ENCODE measurements at places on chromosomes 16 and 17.

- no peak for DNase-seq
Observed at GRCh38 chr16:14292051-14292825, 221.1 kb downstream of the MRTFB start.

DNA sequence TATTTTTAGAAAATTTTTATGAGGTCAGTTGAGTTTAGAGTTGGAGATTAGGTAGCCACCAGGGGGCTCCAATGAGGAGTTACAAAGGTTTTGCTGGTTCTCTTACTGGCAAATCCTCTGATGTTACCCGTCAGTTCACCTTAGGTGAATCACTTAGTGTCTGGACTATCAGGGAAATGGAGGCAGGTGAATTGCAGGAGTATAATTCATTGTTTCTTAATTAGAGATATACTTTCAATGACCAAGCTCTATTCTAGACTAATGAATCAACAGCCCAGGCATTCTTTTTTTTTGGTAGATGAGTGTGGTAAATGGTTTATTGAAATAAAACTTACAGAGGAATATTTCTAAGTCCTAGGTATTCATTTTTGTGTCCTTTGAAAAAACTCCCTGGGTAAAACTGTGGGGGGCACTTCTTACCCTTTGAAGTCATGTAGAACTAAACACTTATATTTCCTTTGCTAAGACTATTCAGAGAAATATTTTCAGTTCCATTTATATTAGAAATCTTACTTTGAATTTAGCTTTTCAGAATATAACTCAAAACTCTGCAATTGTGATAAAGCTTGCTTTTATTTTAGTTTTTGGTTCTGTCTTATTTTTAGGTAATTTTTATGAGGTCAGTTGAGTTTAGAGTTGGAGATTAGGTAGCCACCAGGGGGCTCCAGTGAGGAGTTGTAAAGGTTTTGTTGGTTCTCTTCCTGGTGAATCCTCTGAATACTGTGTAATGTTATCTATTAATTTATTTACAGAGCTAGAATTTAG, 17.7 kb downstream of the PSMD11 start:
- DNase-seq = peak; percentile 71

DNA sequence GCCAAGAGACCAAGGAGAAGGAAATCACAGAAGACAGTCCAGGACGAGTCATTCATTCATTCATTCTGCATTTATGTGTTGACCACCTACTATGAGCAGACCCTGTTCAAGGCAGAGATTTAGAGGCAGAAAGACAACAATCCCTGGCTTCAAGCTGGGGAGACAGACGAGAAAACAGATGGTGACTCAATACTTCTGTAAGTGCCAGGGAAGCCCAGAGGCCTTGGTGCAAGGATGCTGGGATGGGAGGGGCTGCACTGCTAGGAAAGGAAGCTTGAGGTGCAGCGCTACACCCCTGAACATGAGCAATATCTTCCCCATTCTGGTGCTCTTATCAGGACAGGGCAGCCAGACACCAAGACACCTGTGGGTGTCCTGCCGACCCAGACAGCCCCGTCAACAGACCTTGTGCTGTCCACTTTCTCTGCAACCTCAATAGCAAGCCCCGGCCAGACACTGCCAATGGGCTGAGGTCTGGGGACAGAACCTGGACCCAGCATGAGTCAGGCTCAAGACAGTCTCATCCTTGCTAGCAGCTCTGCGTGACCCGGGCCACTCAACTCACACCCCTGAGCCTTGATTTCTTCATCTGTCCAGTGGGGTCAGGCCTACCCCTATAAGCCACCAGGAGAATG, 163.5 kb downstream of the COPRS start:
- no peak for DNase-seq

GRCh38 chr16:85173981-85174751, 61.9 kb upstream of the CIBAR2 start:
- no peak for DNase-seq

GRCh38 chr17:32253117-32253611, 12.5 kb upstream of the RHBDL3 start:
- peak; percentile 55 for DNase-seq

GRCh38 chr16:10539236-10539635, 41.2 kb downstream of the EMP2 start:
- no peak for DNase-seq

GRCh38 chr16:64406770-64407181, 715.1 kb downstream of the CDH11 start:
- no peak for DNase-seq

DNA sequence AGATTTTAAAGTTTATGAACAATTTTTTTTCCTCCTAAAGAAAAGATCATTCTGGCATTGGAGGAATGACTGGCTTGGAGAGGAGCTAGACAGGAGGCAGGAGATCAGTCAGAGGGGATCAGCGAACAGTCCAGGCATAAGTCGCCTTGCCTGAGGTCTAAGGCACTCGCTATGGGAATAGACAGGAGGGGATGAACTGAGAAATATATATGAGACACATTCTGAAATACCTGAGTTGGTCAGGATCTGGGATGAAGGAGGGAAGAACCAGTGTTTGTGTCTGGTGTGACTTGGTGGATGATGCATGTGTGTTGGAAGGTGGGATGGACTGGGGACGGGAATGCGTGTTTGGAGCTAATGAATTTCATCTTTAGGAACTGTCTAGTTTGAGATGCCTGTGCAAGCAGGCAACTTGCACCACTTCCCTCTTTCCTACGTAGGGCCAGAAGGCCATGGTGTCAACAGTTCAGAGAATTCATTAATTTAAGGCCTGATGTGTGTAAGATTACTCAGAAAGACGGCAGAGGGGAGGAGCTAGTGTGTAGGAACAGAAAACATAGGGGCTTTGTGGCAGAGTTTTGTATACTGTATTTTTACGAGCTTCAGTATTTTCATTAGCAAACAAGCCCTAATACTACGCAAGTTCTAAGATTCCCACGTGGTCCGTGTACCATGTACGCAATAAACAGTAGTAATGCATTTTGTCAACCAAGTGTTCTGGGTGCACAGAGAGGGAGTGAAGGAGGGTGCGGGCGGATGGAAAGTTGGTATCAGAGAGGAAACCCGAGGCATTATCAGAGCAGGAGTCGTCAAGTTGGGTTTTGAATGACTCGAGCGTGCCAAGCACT, 825 bp downstream of the HEATR6 start:
- peak; percentile 33 for DNase-seq

GRCh38 chr16:90047714-90048346, 28.6 kb upstream of the DBNDD1 start:
- DNase-seq = no peak

DNA sequence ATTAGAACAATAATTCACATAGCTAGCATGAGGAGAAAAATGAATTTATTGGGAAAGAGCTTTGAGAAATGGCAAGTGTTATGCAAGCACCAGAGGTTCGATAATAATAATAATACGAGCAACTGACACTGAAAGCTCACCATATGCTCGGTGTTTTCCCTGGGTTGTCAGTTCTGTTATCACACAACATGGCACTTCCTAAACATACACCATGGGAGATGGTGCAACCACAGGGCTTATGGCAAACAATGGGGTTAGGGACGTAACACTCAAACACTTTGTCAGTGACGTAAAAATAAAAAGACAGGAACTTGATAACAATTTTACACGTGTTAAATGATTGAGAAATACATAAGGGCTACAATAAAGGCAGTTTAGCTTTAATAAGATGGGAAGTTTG, 23.7 kb downstream of the OR1D5 start:
- DNase-seq = no peak

DNA sequence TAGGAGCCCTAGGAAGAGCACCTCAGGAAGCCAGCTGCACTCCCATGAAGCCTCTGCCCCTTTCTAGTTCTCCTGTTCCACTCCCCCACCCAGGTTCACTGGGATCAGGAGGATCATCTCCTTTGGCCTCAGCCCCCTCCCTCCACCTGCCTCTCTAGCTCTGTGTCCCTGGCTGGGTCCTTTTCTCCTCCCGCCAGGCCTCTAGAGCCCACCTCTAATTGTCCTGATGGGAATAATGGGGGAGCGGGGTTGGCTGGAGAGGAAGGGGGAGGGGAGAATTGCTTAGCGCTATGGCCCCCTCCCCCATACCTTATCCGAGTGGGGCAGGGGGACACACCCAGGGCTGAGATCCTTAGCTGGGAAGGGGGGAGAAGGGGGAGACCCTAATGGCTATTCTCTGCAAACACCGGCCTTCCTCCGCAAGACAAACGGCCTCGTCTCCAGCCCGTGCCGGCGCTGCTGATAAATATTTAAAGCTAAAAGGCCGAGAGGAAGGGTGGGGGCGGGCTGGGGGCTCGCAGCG, 997 bp downstream of the HOXB7 start:
- no peak for DNase-seq

GRCh38 chr16:77331802-77332586, 102.8 kb downstream of the ADAMTS18 start:
- DNase-seq = no peak

DNA sequence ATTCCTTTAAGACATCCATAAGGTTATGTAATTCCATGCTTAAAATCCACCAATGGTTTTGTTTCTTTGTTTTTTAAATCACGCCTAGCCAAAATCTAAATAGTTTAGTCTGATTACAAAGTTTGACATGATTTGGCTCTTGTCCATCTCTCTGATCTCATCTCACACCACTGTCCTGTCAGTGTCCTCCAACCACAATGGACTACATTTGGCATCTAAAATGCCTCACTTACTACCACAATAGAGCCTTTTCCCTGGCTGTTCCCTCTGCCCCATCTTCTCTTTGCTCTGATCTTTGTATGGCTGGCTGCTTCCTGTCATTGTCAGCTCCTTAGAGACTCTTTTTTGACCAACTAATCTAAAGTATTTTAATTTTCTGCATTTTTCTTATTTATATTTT, 157.2 kb downstream of the MYO1D start:
- DNase-seq = no peak

- DNase-seq = no peak
Observed at GRCh38 chr17:50667259-50668024, 32.8 kb downstream of the ABCC3 start.

- no peak for DNase-seq
Observed at GRCh38 chr17:78146881-78147280, 696 bp downstream of the C17orf99 start.

GRCh38 chr17:45789874-45790273, 5.8 kb downstream of the CRHR1 start:
- DNase-seq = no peak

DNA sequence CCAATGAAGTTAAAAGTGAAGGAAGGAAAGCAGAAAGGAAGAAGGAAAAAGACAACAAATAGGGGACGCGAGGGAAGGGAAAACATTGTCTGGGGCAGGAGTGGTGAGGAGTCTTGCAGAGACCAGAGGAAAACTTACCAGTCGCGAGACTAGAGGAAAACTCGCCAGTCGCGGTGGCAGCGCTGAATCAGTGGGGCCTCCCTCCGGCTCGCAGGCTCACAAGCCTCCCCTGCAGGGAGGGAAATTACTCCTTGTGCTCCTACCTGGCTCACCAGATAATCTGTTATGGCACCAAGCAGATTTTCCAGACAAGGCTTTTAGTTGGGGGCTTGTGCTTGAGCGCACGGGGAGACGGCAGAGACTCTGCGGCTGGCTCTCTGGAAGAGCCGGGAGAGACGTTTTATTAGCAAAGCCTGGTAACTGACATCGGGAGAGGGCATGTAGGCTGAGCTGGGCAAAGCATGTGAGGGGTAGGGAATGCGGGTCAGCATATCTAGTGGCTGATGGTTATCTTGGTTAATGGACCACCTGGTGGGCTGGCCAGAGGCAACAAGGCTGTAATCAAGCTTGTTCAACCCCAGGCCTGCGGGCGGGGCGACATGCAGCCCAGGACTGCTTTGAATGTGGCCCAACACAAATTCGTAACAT, 37.1 kb downstream of the LCMT1 start:
- DNase-seq = no peak

DNA sequence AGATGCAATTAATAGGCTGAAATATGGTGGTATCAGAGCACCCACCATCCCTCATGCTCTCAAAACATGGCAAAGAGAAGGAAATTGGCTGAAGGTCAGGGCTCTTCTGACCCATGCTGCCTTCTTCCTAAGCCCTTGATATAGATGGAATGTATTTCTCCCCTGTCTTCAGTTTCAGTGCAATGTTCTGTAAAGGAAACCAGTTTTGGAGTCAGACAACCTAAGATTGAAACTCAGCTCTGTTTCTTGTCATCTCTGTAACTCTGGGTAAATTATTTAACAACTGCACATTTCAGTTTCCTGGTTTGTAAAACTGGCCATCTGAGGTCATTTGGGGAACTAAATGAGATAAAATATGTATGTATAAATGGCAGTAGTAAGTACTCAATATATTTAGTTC, 243.9 kb downstream of the CA10 start:
- no peak for DNase-seq

DNA sequence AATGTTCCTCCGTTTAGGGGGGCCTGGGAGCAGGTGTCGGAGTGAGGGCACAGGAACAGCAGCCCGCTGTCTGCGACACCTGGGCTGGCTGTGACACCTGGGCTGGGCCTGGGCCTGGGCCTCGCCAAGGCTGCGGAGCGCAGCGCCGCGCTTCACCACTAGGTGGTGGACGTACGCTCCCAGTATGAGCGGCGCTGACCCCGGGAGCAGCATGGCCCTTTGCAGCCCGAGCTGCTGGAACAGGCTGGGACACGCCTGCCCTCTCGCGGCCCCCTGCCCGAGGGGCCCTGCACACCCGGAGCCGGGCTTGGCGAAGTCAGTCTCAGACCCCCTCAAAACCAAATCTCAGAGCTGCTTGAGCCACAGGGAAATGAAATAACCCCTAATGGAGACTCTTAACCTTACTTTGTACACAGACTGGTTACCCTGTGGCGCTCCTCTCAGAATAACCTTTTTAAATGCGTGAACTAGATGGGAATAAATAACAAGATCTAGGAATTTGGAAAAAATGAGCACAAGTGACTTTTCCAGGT, 38.6 kb upstream of the FA2H start:
- DNase-seq = peak; percentile 70

DNA sequence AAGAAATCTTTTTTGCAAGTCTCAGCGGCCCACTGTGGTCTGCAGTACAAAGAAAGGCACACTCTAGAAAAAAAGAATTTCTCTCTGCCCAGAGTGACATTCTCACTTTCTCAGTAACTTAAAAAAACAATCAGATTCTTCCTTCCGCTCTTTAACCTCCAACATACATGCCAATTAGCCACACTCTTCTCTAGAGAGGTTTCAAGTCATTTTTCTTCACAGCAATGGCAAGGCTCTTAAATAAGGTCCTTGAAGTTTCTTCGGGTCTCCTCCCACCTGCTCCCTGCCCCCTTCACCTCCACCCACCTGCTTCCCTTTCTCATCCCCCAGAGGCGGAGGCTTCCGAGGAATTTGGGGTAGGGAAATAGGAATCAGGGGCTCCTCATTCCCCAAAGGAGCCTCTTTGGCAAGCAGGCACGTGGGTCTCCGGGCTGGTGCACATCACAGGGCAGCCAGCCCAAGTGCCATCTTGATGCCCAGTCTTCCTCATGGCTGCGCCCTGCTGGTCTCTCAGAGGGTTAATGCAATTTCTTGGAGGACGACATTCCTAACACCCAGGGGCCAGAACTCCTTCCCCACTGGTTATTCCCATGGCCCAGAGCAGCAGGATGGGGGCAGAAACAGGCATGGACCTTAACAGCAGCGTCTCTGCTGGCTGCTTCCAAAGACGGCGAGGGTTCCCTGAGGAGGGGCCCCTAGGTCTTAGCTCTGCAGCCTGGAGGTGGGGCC, 855 bp upstream of the MEOX1 start:
- DNase-seq = no peak

GRCh38 chr17:63961355-63962212, 11.1 kb downstream of the SCN4A start:
- DNase-seq = peak; percentile 9
